ENCODE measurements at places on chromosomes 5 and 9.

DNA sequence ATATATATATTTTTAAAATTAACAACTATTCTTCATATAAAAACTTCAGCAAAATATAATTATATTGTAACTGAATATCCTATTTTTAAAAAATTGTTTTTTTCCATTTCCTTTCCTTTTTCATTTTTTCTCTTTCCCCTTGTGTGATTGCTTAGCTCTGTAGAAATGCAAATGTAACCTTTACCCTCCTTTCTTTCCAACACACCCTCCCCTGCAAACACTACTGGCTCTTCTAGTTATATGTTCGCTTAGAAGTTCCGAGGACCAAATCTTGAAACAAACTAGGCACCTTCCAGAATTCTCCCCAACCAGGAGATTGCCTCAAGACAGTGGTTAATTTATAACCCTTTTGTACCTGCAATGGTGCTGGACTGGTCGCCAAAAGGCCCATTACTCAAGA lies 1980.0 kb upstream of the CDH6 start:
- DNase-seq = no peak

- DNase-seq = no peak
Measured at GRCh38 chr9:108105885-108106284, 616.3 kb upstream of the KLF4 start.

DNA sequence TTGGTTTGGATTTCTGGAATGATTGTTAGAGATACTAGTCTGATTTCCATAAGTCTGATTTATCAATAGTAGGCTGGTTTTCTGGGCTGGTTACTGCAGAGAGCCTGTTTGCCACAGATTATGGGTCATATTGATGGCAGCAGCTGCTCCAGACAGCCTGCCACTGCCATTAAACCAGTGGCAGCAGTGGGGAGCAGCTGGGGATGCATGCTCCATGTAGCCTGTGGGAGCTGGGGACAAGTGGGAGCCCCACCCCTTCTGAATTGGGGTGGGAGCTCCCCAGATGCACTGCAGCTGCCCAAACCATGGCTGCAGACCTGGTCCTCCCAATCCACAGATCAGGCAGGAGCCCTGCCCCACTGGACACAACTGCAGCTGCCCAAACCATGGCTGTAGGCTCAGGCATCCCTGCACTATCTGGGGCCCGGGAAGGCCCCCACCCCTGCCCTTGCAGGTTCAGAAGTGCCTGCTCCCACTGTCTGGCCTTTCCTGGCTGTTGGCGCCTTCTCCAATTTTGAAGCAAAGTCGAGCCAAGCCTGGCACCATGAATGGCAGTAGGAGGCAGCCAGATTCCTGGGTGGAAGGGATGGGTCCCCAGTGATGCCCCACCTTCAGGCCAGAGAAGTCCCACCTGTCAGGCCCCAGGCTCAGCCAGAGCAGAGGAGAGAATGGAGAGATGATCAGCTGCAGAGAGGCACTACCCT lies 402.9 kb upstream of the TYRP1 start:
- DNase-seq = no peak

GRCh38 chr9:117744856-117745389 lies 40.7 kb downstream of the TLR4 start:
- DNase-seq = no peak

GRCh38 chr5:3355126-3355525 lies 240.5 kb upstream of the IRX1 start:
- no peak for DNase-seq

DNA sequence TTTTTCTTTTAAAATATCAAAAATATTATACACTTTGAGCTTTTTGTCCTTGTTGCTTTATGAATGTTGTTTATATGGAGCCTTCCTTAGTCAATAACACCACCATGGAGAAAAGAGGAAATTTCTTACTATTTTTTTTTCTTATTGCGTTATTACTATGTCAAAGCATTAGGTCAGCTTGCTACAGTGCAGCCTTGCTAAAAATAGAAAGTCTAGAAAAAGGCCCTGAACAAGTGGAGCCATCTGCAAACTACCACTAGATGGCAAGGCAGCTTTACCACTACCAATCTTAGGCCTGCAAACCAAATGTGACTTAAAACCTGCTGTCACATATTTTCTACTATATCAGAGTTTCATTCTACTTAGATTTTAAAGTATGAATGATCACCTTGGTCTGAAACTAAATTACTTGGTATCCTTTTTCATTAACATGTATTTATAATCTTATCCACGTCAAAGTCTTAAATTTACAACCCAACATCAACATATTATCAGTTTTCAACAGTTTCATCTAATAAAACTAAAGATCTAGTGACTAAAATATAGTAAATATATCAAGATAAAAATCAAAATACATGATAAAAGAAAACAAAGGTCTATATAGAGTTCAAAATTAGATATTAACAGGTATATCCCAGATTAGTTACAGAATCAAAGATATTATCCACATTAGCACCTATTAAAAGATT lies 113.1 kb upstream of the ACOT12 start:
- DNase-seq = peak; percentile 68

- no peak for DNase-seq
Measured at GRCh38 chr9:17594961-17595360, 16.1 kb downstream of the SH3GL2 start.

DNA sequence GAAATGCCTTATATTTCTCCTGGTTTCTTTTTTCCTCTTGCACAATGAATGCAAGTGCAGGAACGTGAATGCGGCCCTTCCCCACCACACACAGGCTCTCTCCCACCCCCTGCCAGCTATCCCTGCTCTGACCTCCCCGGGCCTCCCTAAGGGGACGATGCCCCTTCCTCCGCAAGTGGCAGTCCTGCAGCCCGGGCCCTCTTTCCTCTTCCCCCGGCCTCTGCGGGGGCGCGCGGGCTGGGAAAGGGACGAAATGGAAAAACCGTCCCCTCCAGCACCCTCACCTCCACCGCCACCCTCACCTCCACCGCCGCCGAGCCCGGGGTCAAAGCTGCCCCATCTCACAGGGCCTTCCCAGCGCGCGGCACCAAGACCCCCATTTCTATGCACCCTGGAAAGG lies 44.7 kb downstream of the GAS1 start:
- no peak for DNase-seq

GRCh38 chr9:71854811-71855210 lies 56.2 kb downstream of the ABHD17B start:
- no peak for DNase-seq
